ENCODE measurements at places on chromosomes 6 and 20.

GRCh38 chr6:42984924-42985475 lies 630 bp downstream of the PPP2R5D start:
- H3K27me3 ChIP-seq = no peaks in the 10 kb centered on the region
- H3K36me3 ChIP-seq = peaks cover 21% of the 10 kb centered on the region
- no peak for ATAC-seq

GRCh38 chr6:17492350-17492749 lies 99.0 kb downstream of the CAP2 start:
- H3K4me3 ChIP-seq = no peak overlapping the region
- no peaks in the 10 kb centered on the region for H3K36me3 ChIP-seq
- no peaks in the 10 kb centered on the region for H3K4me1 ChIP-seq
- peaks cover 38% of the 10 kb centered on the region for H3K27me3 ChIP-seq

DNA sequence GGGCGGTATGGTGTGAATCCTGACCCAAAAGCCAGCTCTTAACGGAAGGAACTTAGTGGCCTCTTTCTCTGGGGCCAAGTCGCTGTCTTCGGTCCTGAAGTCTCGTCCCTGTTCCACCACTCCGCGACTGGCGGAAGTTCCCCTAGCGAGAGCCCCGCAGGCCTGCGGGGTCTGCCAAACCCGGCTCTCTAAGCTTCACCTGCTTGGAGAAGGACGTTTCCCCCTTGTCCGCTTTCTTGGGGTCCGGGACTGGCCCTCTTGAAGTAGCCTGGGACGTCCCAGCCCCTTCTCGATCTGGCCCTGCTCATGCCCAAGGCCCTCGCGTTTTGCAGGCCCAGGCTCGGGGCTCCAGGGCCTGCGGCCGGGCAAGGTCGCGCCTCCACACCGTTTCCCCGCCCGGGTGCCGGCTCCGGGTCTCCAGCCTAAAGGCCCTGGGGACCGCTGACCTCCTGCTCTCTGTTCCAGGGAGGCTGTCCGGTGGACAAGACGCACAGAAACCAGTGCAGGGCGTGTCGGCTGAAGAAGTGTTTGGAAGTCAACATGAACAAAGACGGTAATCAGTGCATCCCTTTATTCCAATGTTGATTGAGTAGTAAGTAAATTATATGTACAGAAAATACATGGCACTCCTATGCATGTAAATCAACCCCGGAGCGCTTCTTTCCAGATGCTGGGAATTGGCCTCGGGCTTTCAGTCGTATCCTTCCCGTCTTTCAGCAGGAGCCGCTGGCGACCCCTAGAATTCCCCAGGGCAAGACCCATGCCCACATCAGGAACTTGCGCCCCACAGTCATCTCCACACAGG lies 8.8 kb downstream of the NR2E1 start:
- no peak for ATAC-seq
- H3K4me1 ChIP-seq = peaks cover 40% of the 10 kb centered on the region
- H3K36me3 ChIP-seq = no peaks in the 10 kb centered on the region
- H3K27ac ChIP-seq = no peak overlapping the region

DNA sequence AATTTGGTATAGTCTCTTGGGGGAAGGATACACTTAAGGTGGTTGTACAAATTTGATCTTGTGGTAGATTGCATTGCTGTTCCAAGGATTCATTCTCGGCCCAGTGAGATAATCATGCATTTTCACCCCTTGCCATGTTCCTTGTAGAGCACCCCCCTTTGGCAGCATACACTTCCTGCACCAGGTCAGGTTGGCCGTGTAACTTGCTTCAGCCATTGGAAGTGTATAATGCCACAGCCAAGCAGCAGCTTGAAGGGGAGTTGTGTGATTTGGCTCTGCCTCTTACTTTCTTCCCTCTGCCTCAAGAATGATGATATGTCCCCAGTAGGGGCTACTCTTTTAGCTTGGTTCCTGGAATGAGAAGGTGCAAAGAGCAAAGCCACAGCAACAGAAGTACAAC lies 21.9 kb downstream of the CCN2 start:
- no peaks in the 10 kb centered on the region for H3K36me3 ChIP-seq
- ATAC-seq = no peak
- H3K4me3 ChIP-seq = no peak overlapping the region
- no peak overlapping the region for H3K27ac ChIP-seq
- no peaks in the 10 kb centered on the region for H3K4me1 ChIP-seq
- H3K27me3 ChIP-seq = peaks cover 22% of the 10 kb centered on the region

GRCh38 chr20:51732096-51732791 lies 35.9 kb downstream of the ATP9A start:
- H3K27me3 ChIP-seq = no peaks in the 10 kb centered on the region
- H3K4me1 ChIP-seq = no peaks in the 10 kb centered on the region
- no peak overlapping the region for H3K4me3 ChIP-seq

GRCh38 chr6:150666071-150666470 lies 66.4 kb downstream of the PLEKHG1 start:
- H3K36me3 ChIP-seq = peaks cover 51% of the 10 kb centered on the region
- H3K4me3 ChIP-seq = no peak overlapping the region
- no peak for ATAC-seq
- H3K4me1 ChIP-seq = peaks cover 49% of the 10 kb centered on the region

- peaks cover 16% of the 10 kb centered on the region for H3K27me3 ChIP-seq
- H3K4me1 ChIP-seq = no peaks in the 10 kb centered on the region
- H3K27ac ChIP-seq = no peak overlapping the region
- H3K36me3 ChIP-seq = no peaks in the 10 kb centered on the region
- no peak overlapping the region for H3K4me3 ChIP-seq
These were observed 20.4 kb upstream of the BPIFB1 start for GRCh38 chr20:33262658-33263065.

DNA sequence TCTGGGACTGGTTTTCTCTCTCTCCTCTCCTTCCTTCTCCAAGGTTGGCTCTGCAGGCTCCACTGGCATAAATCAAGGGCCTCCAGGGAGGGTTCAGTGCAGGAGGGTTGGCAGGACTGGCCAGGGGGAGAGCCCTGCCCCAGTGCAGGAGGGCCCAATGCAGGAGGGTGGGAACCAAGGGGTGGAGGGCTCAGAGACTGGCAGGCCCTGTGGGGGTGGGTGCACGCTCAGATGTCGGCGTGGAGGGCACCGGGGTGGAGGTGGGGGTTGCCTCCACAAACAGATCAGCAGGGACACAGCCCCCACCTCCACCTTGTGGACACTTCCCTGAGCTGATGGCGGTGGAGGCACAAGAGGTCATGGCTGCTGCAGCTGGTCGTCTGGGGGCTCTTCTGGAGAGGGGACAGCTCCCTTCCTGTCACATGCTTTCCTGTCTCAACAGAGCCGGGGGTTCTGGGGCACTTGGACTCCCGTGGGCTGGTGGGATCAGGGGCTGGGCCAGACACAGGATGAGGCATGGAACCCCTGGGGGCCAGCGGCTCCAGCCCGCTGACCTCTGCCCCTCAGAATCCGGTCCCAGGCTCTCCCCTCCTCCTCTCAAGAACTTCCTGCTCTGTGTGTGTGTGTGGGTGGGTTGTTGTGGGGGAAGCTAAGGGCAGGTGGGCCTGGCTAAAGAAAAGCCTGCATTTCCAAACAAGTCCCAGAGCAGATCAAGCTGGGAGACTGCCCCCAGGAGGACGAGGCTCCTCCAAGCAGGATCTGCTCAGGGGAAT lies 2.7 kb upstream of the ABHD16B start:
- H3K27ac ChIP-seq = peak overlapping the region; percentile 53
- ATAC-seq = peak; percentile 28
- H3K4me1 ChIP-seq = peaks cover 61% of the 10 kb centered on the region
- H3K36me3 ChIP-seq = peaks cover 18% of the 10 kb centered on the region
- no peak overlapping the region for H3K4me3 ChIP-seq

DNA sequence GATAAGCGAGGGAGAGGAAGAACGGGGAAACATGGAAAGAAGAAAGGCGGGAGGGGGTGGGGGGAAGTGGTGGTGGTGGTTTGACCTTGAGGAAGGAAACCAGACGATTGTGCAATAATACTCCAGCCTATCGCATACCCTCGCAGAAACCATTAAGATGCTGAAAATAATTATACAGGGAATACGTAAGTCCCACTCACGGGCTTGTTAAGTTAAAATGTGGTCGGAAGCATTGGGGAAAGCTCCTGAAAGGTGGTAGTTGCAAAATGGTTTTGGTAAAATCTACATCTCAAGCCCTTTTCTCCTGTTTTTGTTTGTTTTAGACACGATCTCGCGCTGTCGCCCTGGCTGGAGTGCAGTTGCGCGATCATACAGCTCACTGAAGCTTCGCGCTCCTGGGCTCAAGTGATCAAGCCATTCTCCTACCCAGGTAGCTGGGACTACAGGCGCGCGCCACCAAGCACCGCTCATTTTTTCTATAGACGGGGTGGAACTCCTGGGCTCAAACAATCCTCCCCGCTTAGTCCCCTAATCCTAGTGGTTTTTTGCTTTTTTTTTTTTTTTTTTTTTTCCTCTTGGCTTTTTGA lies 128.9 kb upstream of the ZNF184 start:
- peaks cover 75% of the 10 kb centered on the region for H3K27me3 ChIP-seq
- peaks cover 5% of the 10 kb centered on the region for H3K4me1 ChIP-seq
- no peaks in the 10 kb centered on the region for H3K36me3 ChIP-seq
- no peak for ATAC-seq
- H3K4me3 ChIP-seq = no peak overlapping the region
- H3K27ac ChIP-seq = no peak overlapping the region

DNA sequence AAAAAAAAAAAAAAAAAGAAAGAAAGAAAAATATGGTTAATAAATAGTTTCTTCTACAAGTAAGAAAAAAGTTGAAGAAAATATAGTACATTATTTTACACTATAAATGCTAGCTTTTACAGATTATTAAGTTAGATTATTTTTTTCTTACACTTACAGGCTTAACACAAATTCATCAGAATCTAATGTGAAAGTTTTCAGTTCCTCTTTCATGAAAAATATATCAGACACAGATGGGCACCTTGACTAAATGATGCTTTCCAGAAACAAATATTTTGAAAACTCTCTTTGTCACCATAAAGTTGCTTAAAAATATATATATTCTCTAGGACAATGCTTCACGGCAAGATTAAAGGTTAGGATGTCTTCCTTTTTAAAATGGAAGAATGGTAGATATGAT lies 321.8 kb upstream of the HSF2 start:
- H3K4me3 ChIP-seq = no peak overlapping the region
- no peaks in the 10 kb centered on the region for H3K4me1 ChIP-seq
- ATAC-seq = no peak
- no peaks in the 10 kb centered on the region for H3K27me3 ChIP-seq

DNA sequence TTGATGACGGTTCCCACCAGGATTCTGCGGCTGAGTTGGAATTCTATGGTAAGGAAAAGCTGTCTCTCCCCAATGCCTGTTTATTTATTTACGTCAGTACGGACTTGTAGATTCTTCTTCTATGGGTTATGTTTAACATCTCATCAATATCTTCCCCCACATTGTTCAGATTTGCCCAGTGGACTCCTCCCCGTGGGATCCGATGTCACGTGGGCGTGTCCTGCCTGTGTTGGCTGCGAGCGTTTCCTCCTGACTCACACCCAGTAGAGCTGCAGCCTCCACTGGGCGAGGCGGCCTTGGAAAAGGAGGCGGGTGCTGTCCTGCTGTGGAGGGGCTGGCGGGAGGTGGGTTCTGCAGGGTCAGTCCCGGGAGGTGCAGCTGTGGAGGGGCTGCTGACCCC lies 46.8 kb upstream of the SLCO4A1 start:
- peaks cover 60% of the 10 kb centered on the region for H3K27me3 ChIP-seq
- ATAC-seq = no peak
- H3K36me3 ChIP-seq = no peaks in the 10 kb centered on the region
- peaks cover 21% of the 10 kb centered on the region for H3K4me1 ChIP-seq

GRCh38 chr6:55897346-55897745 lies 22.0 kb upstream of the BMP5 start:
- H3K4me3 ChIP-seq = no peak overlapping the region
- H3K36me3 ChIP-seq = no peaks in the 10 kb centered on the region
- ATAC-seq = no peak

GRCh38 chr6:128655978-128656498 lies 135.6 kb upstream of the PTPRK start:
- no peak overlapping the region for H3K27ac ChIP-seq
- no peaks in the 10 kb centered on the region for H3K27me3 ChIP-seq
- no peaks in the 10 kb centered on the region for H3K36me3 ChIP-seq
- ATAC-seq = peak; percentile 31

GRCh38 chr6:109760208-109760607 lies 69.1 kb downstream of the FIG4 start:
- peak overlapping the region; percentile 42 for H3K27ac ChIP-seq
- no peak overlapping the region for H3K4me3 ChIP-seq
- peaks cover 59% of the 10 kb centered on the region for H3K36me3 ChIP-seq
- peaks cover 17% of the 10 kb centered on the region for H3K4me1 ChIP-seq
- no peaks in the 10 kb centered on the region for H3K27me3 ChIP-seq

DNA sequence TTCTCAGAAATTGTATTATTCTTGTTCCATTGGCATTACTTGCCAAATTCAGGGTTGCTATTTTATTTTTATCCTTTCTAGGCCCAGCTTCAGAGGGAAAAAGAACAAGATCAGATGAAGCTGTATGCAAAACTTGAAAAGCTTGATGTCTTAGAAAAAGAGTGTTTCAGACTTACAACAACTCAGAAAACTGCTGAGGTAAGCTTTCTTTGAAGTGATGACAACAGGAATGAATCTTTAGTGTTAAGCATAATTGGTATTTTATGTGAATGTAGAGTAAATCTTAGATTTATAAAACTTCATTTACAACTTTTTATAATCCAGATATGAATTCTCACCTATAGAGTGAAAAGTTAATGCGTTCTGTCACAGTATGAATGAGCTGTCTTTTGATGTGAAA lies 58.4 kb downstream of the CEP57L1 start:
- peaks cover 54% of the 10 kb centered on the region for H3K36me3 ChIP-seq
- H3K4me3 ChIP-seq = no peak overlapping the region
- ATAC-seq = no peak
- H3K27ac ChIP-seq = no peak overlapping the region
- no peaks in the 10 kb centered on the region for H3K27me3 ChIP-seq

DNA sequence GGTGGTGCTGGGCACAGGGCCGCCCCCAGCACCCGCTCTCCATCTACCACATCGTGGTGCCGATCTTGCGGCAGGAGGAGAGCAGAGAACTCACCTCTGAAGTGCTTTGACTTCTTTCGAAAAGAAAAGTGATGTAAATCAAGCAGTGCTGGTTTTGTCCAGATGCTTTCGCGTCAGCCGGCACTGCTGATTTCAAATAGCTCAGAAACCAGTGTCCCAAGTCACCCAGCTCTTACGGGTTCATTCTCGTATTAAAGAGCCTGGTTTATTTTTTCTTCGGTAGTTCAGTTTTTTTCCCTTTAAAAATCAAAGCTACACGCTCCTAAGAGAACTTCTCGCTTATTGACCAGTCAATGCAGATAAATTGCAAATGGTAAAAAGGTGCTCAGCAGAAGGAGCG lies 32.1 kb downstream of the MYT1 start:
- no peak overlapping the region for H3K27ac ChIP-seq
- H3K36me3 ChIP-seq = no peaks in the 10 kb centered on the region
- ATAC-seq = no peak
- H3K4me3 ChIP-seq = no peak overlapping the region

- H3K36me3 ChIP-seq = no peaks in the 10 kb centered on the region
- H3K4me3 ChIP-seq = no peak overlapping the region
These were observed 4.0 kb upstream of the ATXN1 start for GRCh38 chr6:16765235-16765634.
